ENCODE measurements at places on chromosomes 12 and 14.

DNA sequence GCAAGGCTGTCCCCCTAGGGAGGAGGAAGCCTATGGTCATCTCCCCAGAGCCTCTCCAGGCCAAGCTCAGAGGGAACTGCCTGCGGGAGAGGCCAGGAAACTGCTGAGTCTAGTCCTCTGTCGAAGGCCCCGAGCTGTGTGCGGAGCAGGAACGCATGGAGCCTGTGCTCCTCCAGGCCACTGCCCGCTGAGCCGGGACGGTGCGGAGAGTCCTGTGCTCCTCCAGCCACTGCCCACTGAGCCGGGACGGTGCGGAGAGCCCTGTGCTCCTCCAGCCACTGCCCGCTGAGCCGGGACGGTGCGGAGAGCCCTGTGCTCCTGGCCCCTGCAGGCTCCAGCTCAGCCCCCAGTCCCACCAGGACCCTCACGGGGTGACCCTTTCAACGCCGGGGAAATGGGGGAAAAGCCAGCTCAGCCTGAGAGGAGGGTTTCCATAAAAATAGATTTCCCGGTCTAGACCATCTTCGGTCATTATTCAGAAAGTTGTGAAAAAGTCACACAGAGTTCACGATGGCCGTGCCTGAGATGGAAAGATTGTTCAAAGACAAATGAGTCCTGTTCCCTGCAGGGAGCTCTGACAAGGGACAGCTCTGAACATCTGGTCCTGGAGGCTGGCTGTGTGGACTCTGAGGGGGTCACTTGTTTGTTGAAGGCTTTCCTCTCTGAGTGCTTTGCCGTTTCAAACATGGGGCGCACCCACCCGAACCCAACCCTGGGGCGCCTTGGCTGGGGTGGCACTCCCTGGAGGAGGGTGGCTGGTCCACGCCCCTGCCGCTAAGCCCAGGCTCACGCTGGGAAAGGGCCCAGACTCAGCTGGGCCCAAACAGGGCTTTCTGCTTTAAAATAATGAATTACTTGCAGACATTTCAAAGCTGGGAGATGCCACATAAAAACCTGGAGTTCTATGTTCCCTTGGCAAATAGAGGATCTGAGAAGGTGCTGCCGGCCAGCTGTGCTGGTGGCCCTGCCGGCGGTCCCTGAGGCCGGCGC is 85.5 kb downstream of the ADGRD1 start:
- no peak for DNase-seq

GRCh38 chr12:6921996-6922946 is 5.5 kb upstream of the ATN1 start:
- DNase-seq: no peak

DNA sequence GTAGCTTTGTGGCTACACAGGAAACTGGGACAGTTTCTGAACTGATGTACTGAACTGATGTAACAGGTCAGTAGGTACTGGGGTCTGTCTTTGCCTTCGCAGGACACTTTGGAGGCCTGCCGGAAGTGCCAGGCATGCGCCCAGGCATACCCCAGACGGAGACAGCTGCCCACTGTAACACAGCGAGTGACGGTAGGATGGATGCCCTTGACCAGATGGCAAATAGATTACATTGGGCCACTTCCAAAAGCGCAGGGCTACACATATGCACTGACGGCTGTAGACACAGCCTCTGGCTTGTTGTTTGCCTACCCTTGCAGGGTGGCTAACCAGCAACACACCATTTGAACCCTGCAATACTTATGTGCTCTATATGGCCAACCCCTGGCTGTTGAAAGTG is 94.1 kb upstream of the TMPO start:
- no peak for DNase-seq

DNA sequence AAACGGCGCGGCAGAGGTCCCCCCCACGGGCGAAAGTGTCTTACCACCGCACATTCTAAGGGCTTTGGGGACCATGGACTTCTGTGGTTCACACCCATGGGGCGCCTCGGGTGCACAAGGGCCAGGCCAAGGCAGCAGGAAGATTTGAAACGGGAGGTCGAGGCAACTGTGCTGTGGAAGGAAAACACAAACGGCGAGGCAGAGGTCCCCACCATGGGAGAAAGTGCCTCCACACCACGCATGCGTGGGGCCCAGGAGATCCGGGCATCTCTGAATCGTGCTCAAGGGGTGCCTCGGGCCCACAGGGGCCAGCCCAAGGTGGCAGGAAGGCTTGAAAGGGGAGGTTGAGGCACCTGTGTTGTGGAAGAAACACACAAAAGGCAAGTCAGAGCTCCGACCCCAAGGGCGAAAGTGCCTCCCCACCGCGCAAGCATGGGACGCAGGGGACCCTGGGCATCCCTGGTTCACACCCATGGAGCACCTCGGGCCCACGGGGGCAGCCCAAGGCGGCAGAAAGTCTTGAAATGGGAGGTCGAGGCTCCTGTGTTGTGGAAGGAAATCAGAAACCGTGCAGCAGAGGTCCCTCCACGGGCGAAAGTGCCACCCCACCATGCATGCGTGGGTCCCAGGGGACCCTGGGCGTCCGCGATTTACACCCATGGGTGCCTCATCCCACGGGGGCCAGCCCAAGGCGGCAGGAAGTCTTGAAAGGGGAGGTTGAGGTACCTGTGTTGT is 371.0 kb downstream of the ALG10 start:
- DNase-seq: no peak

- no peak for DNase-seq
Measured at GRCh38 chr12:2680676-2681039, 114.1 kb upstream of the FKBP4 start.

- DNase-seq: no peak
Measured at GRCh38 chr12:14256121-14256520, 109.4 kb upstream of the ATF7IP start.

GRCh38 chr14:26867171-26867757 is 269.4 kb upstream of the NOVA1 start:
- no peak for DNase-seq

DNA sequence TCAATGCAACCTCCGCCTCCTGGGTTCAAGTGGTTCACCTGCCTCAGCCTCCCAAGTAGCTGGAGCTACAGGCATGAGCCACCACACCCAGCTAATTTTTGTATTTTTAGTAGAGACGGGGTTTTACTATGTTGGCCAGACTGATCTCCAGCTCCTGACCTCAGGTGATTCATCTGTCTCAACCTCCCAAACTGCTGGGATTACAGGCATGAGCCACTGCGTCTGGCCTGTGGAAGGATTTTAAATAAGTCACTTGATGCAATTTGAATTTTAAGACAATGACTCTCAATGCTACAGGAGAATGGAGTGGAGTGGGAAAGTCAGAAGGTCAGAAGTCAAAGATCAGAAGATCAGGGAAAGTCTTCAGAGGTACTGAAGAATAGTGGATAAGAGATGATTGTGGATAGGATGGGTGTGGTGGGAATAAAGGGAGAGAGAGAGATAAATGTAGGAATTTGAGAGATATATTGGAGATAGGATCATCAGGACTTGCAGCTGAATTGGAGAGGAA is 15.4 kb downstream of the TMEM52B start:
- no peak for DNase-seq
